ENCODE measurements at places on chromosomes 12 and 14.
A peak's percentile ranks its signal among the peaks of the same experiment; 100 is the strongest.

DNA sequence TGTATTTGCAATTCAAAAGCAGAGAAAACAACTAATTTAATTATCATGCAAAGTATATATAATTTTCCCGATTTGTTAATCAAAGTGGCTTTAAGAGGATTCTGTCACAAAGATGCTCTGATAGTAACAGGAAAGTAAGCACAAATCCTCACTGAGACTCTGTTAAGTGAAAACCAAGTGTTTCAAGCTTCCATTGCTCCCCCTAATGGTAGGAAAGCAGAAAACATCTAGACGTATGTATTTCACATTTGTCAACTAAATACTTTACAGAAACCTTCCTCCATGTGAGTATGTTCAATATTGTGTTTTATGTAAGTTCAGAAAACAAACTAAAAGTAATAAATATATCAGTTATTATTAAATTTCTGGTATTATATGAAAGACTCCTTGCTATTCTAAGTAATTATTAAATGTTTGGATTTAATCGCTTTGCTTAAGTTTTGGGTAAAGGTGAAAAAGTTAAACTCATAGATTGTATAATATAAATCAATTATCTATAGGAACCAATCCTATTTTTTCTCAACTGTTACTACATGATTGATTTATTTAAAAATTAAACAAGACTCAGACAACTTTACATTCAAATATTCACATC is 1.5 kb upstream of the NTS start:
- peak; percentile 62 for DNase-seq

- peak; percentile 27 for DNase-seq
Observed at GRCh38 chr12:79397609-79398008, 293.2 kb downstream of the PAWR start.

DNA sequence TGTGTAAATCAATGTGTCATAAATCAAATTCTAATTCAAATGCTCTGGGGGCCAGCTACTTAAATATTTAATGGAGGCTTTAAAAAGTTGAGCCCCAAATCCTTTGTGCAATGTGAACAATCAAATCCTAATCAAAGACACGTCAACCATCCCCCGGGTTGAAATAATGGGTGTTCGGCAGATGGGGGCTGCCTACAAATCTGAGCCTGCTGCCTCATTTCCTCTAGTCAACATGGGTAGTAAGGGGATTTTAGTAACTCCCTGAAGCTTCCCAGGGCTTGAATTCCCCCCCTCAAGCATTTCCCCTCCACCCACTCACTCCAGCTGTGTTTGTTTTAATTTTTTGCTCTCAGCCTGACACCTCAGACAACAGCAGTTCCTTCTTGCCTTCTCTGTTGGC is 37.8 kb downstream of the SRRM4 start:
- DNase-seq, result no peak

DNA sequence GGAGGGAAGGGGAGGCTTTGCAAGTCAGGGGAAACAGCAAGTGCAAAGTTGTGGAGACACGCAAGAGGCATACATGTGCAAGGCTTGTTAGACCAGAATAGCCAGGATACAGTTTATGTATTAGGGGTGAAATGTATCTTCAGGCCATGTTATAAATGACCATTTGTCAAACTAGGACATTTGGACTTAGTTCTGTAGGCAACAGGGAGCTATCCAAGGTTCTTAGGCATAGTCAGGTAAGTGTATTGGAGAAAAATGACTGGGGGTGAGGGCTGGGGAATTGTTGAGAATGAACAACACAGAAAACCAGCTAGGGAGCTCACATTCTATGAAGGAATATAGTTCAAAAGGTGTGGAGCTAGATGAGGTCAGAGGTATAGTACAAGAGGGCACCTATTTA is 42.5 kb downstream of the TPH2 start:
- no peak for DNase-seq

GRCh38 chr14:24172871-24173281 is 996 bp downstream of the REC8 start:
- DNase-seq, result no peak

- no peak for DNase-seq
Observed at GRCh38 chr14:59699442-59699841, 122.8 kb upstream of the CCDC175 start.

GRCh38 chr14:99256483-99256874 is 15.5 kb downstream of the BCL11B start:
- no peak for DNase-seq

DNA sequence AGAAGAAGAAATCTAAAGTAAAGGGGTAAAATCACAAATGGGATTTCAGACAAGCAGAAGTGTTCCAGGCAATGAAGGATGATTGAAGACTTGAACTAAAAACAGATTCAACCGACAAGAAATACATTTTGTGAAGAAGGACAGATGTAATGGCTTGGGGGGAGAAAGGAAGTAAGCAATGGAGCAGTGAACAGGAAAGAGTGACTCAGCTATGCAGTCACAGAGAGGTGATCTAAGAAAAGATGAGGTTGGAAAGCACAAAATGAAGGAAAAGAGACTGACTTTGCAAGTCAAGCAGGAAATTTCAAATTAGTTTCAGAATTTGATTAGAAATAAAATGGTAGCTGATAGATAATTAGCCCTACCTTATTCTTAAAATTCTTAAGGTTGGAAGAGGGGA is 66.5 kb downstream of the PUS7L start:
- peak; percentile 50 for DNase-seq

GRCh38 chr12:122137681-122138080 is 36.3 kb downstream of the IL31 start:
- no peak for DNase-seq

DNA sequence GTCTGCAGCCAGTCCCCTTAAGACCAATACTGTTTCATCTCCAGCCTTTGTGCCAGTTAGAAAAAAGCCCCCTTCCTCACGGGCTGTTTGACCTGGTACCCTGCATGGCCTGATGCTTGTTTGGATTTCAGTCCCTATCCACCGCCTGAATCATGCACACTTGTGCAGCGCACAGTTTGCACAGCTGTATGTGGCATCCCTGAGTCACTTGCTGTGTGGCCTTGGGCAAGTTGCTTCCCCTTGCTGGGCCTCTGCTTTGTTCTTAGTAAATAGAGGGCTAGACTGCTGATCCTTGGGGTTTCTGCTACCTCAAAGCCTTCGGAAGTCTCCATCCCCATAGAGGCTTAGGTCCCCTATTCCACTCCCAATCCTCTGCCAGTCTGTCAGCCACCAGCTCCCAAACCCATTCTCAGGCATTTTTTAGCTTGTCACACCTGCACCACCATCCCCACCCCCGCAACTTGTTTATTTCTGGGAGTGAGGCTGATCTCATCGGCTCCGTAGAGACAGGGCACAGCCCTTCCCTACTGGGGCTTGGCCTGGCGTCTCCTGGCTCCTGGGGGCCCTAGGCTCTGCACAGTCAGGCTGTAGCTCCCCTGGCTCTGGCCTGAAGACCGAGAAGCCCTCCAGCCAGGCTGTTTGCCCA is 8.8 kb downstream of the KRT80 start:
- no peak for DNase-seq

All from fibroblast of skin of back (primary cell).